Esophagus squamous epithelium (tissue), 5 donors: ENCODE measurements at places on chromosomes 1 and 21.

- DNase-seq: no peak
Measured at GRCh38 chr1:231192620-231193163, 30.8 kb downstream of the TRIM67 start.

DNA sequence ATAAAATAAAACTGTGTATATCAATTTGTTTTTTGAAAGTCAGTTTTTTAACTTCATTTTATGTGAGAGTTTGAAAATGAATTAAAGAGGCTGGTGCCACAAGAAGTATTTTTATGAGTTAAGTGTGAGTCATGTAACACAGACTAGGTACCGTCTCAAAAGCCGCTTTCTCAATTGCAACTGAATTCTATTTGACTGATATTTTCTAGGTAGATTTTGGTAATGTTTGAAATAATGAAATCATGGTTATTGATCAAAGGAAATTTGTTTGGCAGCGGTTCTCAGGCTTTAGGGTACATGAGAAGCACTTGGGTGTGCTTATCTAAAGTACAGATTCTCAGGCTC lies 4.6 kb downstream of the SNX27 start:
- no peak for DNase-seq

DNA sequence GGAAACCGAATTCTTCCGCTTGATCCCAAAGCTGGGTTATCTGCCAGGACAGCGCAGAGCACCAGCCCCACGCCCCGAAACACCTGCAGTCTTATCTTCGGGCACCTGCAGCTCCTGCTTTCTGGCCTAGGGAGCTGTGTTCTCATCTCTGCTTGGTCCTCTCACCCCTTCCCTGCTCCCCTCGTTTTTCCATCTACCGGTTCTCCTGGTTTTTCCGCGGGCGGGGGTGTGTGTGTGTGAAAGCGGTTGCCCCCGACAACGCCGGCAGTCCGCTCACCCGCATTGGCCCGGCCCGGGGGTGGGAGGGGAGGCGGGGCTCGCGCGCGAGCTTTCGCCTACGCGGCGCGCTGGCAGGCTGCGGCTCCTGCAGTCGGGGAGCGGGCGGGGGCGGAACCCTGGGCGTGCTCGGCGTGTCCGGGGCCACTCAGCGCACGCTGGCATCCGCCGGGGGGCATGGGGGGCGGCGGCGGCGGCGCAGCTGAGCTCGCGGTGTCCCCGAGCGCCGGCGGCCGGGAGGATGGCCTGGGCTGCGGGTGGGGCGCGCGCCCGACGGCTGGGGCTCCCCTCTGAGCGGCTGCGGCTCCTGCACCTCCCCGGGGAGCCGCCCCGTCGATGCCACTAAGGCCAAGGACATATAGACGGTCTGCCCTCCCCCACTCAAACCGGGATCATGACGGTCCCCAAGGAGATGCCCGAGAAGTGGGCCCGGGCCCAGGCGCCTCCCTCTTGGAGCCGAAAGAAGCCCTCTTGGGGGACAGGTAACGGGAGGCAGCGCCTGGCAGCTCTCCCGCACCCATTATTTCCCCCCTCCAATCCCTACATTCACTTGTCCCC lies 3.2 kb downstream of the ATP8B2 start:
- DNase-seq: no peak

GRCh38 chr1:37358992-37359391 lies 115.4 kb upstream of the ZC3H12A start:
- no peak for DNase-seq

GRCh38 chr1:208156741-208157140 lies 87.4 kb downstream of the PLXNA2 start:
- no peak for DNase-seq

- no peak for DNase-seq
Measured at GRCh38 chr21:27026501-27026900, 59.6 kb upstream of the ADAMTS5 start.
